ENCODE measurements at places on chromosomes 7 and 10. TPM values are rescaled to one million over a fixed set of nuclear protein-coding genes. Genes with fewer than 3 reads are reported as not detected.

GRCh38 chr10:9921544-9921943, 1096.1 kb upstream of the CELF2 start:
- H3K27ac ChIP-seq = no peak overlapping the region
- DNase-seq = no peak
- no peak overlapping the region for H3K4me3 ChIP-seq

DNA sequence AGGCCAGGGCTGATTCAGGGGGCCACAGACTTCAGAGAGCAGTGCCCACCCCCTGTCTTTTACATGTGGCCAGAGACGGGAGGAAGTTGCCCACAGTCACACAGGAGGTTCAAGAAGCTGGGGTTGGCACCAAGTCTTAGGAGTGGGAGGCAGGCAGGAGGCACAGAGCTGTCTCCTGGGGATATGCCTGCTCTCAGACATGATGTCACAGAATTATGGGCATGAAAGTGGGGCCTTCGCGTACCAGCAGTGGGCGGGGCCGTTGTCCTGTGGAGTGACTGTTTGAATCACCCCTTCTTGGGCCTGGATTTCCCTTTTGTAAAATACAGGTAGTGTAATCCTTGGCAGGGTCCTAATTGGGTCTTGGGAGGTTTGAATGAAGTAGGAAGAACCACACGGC, 81.2 kb upstream of the PPIF start:
- H3K4me1 ChIP-seq = peaks cover 80% of the 10 kb centered on the region
- no peak for DNase-seq
- H3K27ac ChIP-seq = peak overlapping the region; percentile 85
- H3K36me3 ChIP-seq = peaks cover 3% of the 10 kb centered on the region
- no peak overlapping the region for H3K4me3 ChIP-seq

The TUBB8 gene
- total RNA-seq = 0.20 TPM

DNA sequence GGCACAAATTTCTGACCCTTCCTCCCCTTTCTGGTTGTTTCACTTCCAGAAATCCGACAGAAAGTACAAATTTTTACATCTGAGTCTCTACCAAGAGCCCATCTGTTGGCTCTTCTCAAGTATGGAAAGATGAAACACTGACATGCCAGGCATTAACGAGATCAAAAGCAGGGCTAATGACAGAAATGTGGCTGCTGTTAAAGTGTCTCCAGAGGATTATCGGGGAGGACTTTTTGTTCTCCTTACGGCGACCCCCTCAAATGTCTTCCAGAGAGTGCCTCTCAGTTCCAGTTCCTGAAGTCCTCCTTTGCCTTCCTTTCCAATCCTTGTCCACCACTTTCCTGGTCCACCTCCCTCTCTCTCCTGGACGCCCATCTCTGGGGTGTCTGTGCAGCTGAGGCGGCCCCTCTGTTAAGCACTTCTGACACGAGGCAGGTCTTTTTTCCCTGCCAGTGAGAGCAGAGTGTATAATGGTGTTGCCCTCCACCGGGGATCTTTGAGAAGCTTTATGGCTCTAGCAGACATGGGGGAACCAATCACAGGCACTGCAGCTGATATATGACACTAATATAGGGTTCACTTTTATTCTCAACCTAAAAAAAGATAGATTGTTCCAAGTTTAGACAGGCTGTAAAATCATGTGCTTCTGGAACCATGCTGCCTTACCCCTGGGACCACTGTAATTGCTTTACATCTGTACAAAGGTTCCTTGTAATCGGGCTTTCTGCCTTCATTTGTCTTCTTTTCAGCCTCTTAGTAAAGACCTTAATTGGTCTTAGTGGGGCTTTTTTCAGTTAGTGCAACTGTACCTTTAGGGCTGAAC, 757.1 kb downstream of the AUTS2 start:
- no peaks in the 10 kb centered on the region for H3K36me3 ChIP-seq
- H3K27ac ChIP-seq = no peak overlapping the region
- H3K4me1 ChIP-seq = no peaks in the 10 kb centered on the region
- DNase-seq = no peak
- H3K4me3 ChIP-seq = no peak overlapping the region

GRCh38 chr7:131327626-131328376, at the start of gene MKLN1:
MKLN1 (plus strand) TSS chr7:131327876; CDS start chr7:131327900, 24 bp downstream.
- H3K27ac ChIP-seq = peak within 1 kb of the TSS; percentile 96
- no peaks in the 10 kb centered on the region for H3K36me3 ChIP-seq
- peak within 1 kb of the TSS; percentile 71 for H3K4me3 ChIP-seq
- DNase-seq = peak; percentile 96
- H3K27me3 ChIP-seq = no peaks in the 10 kb centered on the region

DNA sequence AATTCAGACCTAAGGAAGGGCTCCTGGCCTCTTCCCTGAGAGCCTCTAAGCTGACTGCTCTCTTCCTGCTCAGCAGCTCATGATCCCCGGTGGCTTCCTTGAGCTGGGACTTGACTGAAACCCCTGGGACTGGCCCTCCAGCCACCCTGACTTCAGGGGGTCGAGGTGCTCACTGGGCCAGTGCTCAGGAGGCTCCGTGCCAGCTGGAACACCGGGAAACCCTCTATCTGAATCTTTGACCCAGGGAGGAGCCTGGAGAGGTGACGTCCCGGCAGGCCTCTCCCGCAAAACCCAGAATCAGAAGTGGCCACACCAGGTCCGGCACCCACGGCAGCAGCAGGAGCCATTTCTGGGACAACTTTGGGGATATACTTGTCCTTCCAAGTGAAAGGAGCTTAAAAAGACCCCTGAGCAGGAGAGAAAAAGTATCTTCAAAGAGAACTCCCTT, 110.7 kb downstream of the WDR37 start:
- H3K4me3 ChIP-seq = no peak overlapping the region
- DNase-seq = peak; percentile 42
- H3K36me3 ChIP-seq = no peaks in the 10 kb centered on the region
- H3K27me3 ChIP-seq = no peaks in the 10 kb centered on the region

The TWNK gene
- 6.5 TPM for total RNA-seq

GRCh38 chr7:84949067-84949466, 237.8 kb downstream of the SEMA3D start:
- no peak for DNase-seq
- no peaks in the 10 kb centered on the region for H3K27me3 ChIP-seq
- no peak overlapping the region for H3K27ac ChIP-seq
- no peaks in the 10 kb centered on the region for H3K4me1 ChIP-seq
- no peaks in the 10 kb centered on the region for H3K36me3 ChIP-seq
- H3K4me3 ChIP-seq = no peak overlapping the region

DNA sequence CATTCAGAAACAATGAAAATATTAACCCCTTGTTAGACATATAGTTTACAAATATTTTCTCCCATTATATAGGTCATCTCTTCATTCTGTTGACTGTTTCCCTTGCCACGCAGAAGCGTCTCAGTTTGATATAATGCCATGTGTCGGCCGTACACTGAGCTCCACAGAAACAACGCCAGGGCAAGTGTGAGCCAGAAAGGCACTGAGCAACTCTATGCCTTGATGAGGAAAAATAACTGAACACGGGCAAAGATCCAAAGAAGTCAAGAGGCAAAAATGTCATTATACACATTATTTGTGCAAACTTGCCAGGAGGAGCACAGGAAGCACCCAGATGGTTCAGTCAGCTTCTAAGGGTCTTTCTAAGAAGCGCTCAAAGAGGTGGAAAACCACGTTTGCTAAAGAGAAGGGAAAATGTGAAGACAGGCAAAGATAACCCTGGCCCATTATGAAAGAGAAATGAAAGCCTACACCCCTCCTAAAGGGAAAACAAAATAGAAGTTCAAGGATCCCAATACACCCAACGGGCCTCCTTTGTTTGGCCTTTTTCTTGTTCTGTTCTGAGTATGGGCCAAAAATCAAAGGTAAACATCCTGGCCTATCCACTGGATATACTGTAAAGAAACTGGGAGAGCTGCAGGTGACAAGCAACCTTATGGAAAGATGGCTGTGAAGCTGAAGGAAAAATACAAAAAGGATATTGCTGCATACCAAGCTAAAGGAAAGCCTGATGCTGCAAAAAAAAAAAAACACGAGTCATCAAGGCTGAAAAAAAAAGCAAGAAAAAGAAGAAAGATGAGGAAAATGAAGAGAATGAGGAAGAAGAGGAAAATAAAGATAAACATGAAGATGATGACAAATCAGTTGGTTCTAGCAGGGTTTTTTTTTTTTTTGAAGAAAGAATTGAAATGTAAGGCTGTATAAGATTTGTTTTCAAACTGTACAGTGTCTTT, 15.5 kb downstream of the ARHGAP12 start:
- no peaks in the 10 kb centered on the region for H3K27me3 ChIP-seq
- H3K36me3 ChIP-seq = peaks cover 5% of the 10 kb centered on the region
- H3K27ac ChIP-seq = no peak overlapping the region
- DNase-seq = no peak
- no peak overlapping the region for H3K4me3 ChIP-seq

The TMEM273 gene
- 63.1 TPM for total RNA-seq

DNA sequence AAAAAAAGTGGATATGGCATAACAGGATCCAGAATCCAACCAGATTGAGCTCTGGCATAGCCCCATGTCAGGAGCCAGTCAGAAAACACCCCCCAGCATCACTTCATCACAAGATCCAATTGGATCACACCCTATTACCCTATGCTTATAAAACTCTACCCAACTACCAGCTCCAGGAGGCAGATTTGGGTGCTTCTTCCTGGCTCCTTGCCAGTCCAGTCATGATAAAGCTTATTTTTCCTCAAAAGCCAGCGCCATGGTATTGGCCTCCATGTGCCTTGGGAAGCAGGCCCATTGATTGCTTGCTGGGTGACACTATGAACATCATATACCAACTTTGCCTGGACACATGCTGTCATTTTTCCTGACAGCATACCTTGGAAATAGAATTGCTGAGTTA, 281.4 kb upstream of the MKLN1 start:
- DNase-seq = no peak
- no peak overlapping the region for H3K27ac ChIP-seq
- H3K4me1 ChIP-seq = peaks cover 17% of the 10 kb centered on the region
- no peaks in the 10 kb centered on the region for H3K27me3 ChIP-seq
- H3K4me3 ChIP-seq = no peak overlapping the region

DNA sequence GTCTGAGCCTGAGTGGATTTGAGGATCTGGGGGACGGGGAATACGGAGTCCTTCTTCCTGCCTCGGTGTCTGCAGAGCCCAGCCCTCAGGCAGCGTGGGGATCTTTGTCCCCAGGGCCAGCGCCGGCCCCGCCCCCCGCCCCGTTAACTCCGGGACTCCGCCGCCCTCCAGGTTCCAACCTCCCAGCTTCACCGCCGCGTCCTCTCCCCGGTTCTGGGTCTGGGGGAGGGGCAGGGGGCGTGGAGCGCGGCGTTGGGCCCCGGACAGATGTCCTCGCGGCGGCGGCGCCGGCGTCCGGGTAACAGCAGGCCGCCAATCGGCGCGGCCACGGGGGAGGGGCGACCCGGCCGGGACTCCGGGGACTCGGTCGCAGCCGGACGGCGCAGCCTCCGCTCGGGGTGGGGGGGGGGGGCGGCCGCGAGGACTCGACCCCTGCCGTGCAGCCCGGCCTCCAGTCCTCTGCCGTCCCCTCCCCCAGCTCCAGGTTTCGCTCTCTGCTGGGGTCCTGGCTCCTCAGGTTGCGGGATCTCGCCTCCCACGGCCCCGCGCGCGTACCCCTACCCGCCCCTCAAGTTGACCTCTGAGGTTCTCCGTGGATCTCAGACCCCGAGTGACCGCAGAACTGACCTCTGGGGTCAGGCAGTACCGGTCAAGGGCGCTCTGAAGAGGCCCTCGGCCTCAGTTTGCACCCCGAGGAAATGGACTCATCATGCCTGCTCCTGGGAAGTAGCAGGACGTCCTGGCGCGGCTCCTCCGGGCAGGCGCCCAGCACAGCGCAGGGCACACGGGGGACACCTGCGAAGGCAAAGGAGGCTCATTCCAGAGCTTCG, 2.3 kb upstream of the ELFN1 start:
- peak overlapping the region; percentile 50 for H3K4me3 ChIP-seq
- H3K4me1 ChIP-seq = peaks cover 30% of the 10 kb centered on the region
- DNase-seq = peak; percentile 57
- H3K27ac ChIP-seq = no peak overlapping the region

The TIAL1 gene
- 104 TPM for total RNA-seq

DNA sequence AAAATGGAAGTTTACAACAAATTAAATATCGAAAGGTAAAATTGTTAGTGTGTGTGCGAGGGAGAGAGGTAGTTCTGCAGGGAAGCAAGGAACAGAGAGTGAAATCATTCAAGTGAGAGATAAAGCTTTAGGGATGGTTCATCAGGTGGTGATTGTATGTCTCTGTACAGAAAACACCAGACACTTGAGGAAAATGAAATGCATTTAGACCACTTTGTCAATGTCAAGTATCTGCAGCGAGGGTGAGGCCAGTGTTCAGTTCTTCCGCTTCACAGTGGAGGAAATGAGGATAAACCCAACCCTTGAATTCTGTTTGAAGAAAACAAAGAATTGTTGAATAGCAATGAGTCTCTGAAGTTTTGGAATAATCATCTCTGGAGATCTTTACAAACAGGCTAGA, 14.4 kb upstream of the ITGB1 start:
- no peaks in the 10 kb centered on the region for H3K36me3 ChIP-seq
- no peak overlapping the region for H3K27ac ChIP-seq

- H3K4me3 ChIP-seq = no peak overlapping the region
- peaks cover 14% of the 10 kb centered on the region for H3K4me1 ChIP-seq
- H3K27ac ChIP-seq = no peak overlapping the region
- DNase-seq = no peak
Measured at GRCh38 chr7:28990200-28990960, 32.2 kb upstream of the TRIL start.

The AFAP1L2 gene
- total RNA-seq = 10.1 TPM

GRCh38 chr10:124096494-124096893, 3.1 kb upstream of the CHST15 start:
- H3K27me3 ChIP-seq = no peaks in the 10 kb centered on the region
- H3K4me1 ChIP-seq = peaks cover 11% of the 10 kb centered on the region
- no peaks in the 10 kb centered on the region for H3K36me3 ChIP-seq
- no peak for DNase-seq
- no peak overlapping the region for H3K4me3 ChIP-seq

DNA sequence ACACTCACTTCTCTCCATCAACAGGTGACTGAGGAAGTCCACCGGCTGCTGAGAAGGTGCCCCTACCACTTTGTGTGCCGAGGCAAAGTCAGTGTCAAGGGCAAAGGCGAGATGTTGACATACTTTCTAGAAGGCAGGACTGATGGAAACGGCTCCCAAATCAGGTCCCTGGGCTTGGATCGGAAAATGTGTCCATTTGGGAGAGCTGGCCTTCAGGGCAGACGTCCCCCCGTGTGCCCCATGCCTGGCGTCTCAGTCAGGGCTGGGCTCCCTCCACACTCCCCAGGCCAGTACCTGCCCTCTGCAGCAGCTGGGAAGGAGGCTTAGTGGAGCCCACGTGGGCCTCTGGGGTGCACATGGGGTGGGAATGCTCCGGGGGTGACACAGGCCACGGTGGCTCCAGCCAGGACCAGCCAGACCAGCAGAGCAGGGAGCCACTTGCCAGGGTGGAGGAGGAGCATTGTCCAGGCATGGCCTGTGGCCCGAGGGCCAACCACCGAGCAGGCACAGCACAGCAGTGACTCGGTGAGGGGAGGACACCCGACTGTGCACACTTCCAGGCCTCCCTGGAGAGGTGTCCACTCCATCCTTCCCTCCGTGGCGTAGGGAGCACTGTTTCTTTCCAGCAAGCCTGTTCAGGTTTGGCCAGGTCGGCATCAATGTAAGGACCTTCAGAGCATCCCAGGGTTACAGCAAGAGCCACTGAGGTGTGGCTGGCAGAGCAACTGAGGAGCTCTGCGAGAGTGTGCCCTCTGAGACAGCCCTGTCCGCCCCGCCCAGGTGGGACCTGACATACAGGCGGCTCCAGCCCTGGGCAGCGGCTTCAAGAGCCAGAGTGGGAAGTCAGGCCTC, 139.7 kb downstream of the ADCY1 start:
- DNase-seq = peak; percentile 48
- H3K4me1 ChIP-seq = no peaks in the 10 kb centered on the region
- H3K27ac ChIP-seq = no peak overlapping the region
